ENCODE measurements at places on chromosomes 6 and 20.

DNA sequence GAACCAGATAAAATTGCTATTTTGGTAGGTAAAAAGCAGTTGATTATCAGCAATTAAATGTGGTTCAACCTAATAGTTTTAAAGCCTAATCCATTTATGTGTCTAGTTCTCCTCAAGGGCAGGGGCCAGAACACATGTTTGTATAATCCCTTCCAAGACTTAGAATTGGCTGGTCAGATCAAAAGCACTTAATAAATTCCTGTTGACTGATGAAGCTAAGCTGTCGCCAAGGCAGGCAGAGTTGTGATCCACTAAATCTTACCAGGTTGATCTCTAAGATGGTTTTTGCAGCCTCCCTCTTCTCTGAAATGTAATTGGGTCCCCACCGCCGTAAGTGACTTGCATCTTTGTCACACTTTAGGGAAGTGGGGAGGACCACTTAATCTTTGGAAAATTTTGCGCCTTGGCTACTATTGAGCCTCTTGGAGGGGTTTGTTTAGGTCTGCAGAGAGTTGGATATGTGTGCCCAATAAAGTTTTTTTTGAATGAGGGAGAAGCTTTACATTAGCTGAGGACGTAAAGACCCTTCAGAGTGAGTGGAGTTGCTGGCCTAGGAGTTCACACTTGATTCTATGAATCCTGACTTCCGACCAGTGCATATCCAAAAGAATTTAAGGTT, 65.9 kb downstream of the PHF20 start:
- no peak for DNase-seq

DNA sequence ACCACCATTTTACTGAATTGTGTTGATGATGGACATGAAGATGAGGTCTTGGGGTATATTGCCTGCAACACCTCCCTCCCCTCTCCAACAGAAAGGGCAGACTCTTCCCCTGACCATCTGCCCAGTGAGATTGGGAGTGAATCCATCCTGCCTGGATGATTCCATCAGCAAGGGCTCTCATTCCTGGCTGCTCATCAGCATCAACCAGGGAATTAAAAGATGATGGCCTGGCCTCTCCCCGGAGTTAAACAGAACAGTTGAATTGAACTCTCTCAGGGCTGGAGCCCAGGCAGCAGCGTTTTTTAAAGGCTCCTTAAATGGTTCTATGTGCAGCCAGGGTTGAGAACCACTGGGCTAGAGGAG, 14.6 kb upstream of the MRPS18A start:
- DNase-seq = no peak

GRCh38 chr6:33886673-33887144, 82.9 kb upstream of the MLN start:
- DNase-seq = no peak

DNA sequence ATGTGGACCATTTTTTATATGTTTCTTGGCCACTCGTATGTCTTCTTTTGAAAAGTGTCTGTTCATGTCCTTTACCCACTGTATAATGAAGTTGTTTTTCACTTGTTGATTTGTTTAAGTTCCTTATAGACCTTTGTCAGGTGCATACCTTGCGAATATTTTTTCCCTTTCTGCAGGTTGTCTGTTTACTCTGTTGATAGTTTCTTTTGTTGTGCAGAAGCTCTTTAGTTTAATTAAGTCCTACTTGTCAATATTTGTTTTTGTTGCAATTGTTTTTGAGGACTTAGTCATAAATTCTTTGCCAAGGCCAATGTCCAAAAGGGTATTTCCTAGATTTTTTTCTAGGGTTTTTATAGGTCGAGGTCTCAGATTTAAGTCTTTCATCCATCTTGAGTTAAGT, 66.2 kb downstream of the UNC5CL start:
- no peak for DNase-seq

DNA sequence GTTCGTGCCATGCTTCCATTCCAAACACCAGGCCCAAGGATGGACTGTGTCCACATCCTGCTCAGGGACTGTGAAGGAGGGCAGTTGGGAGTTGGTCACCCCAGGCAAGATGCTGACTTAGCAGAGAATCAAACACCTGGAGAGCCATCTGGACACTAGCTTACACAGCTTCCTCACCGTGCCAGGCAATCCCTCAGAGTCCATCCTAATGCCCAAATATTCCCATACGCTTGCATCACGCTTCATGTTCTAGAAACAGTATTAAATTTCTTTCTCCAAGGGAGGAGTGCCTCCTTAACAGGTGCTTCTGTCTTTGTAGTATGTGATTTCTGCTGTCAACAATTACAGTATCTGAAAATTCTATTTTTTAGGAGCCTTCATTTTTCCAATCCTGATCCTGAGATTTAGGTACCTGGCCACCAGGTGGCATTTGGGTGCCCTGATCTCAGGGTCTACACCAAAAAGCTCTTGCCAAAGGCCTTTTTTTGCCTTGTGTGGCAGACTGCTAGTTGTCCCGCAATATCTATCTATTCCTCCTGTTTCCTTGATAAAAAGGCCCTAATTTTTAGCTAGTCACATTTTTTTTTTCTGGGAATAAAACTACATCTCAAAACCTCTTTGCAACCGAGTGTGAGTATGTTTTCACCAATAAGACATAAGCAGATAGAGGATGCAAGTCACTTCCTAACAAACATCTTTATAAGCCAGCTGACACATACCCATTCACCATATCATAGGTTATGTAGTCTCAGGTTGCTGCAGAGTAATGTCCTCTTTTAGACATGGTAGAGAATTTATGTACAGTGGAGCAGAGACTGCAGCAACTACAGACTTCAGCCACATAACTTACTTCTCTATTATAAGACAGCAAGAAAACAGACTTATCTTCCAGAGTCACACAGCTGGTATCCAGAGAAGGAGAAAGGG, 85.0 kb downstream of the PREP start:
- no peak for DNase-seq

Measured in inflammatory macrophage treated with lipopolysaccharide for 4 hours (primary cell).